Amniotic stem cell (primary cell): ENCODE measurements at places on chromosomes 1 and 21.

GRCh38 chr1:248861616-248862015 is 2.7 kb upstream of the ZNF692 start:
- no peak for DNase-seq

- DNase-seq: no peak
These were observed 3.1 kb upstream of the FCGR2A start for GRCh38 chr1:161502181-161502580.

GRCh38 chr1:173295995-173296394 is 88.9 kb upstream of the TNFSF4 start:
- DNase-seq: no peak

GRCh38 chr1:162629651-162630050 is 2.6 kb upstream of the DDR2 start:
- peak; percentile 41 for DNase-seq

DNA sequence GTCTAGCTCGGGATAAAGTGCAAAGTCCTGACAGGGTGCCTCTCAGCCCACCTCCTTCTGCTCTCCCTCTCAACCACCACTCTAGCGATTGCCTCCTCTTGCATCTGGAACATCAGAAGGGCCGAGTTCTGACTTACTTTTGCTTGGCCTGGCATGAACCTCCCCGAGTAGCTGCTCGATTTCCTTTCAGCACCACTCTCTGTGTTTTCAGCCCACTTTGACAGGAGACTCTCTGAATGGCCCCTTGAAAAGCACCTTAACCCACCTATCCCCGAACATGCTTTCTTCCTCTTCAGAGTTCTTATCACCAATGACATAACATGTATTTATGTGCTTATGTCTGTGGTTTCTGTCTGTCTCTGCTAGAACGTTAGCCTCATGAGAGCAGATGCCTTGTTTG is 225.8 kb upstream of the RUNX1 start:
- no peak for DNase-seq

DNA sequence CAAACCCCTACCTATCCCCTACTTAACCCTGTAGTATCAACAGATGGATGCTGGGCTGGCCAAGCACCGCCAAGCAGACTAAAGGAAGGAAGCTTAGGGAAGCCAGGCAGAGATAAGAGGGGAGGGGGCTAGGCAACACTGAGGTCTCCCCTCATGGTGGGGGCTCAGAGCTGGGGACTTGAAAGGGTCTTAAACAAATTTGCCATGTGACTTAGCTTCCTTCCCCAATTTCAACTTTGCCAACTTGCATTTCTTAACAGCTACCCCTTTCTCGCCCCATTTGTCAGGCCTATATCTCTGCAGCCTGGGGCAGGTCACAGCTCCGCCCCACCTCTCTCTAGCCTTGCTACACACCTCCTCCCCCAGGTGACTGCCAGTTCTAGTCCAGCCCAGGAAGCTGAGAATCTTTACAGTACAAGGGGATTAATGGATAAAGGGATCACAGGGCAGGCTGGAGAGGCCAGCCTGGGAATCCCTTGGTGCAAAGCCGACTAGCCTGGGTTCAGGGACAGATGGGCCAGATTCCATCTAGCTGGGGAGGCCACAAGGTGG is 3.4 kb downstream of the KIF21B start:
- no peak for DNase-seq
